Right ventricle myocardium inferior (tissue), 1 donor: ENCODE measurements at places on chromosomes 12 and 14.

DNA sequence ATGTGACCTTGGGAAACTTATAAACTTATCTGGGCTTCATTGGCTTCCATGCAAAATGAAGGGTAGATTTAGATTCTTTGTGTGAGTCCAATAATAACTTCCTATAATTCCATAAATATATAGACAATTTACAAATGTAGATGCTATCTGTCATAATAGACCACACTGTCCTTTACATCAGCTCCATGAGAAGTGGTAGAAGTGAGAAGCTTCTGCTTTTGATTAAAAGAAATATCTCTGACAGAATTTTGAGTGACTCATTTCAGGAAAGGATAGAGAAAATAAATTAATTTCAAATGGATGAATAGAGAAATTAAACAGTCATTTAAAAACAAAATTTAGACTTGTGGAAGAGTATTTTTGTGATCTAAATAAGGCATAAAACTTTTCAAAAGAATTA lies 329.7 kb upstream of the ATP2B1 start:
- no peak for DNase-seq

DNA sequence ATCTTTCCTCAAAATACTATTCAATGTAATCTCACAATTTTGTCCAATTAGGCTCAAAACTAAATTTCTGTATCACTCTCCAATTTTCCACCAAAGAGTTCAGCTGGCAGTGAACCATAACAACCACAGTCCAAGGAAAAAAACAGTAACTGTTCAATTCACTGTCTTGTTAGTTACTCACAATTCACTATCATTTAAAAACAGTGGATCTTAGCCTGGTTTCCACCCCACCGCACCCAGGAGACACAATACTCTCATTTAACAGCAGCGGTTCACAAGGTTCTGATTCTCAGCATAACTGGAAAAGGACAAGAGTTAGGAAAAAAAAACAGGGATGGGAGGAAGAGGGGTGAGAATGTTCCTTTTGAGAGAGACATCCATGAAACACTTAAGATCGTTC lies 40.5 kb downstream of the MED13L start:
- no peak for DNase-seq

DNA sequence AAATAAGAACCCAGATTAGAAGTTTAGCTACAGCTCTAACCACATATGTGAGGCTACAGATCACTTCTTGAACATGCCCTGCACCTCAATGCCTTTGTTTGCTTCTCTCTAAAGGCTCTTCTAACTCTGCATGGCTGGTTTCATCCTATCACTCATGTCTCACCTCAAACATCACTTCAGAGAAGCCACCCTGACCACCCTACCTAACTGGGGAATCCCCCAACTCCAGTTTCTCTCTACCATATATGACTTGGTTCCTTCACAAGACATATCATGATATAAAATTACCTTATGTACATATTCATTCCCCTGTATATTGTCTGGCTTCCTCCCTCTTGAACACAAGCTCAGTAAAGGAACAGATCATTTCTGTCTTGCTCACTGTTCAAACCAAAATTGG lies 250.2 kb upstream of the GRIP1 start:
- no peak for DNase-seq

GRCh38 chr12:125093681-125094330 lies 28.6 kb downstream of the AACS start:
- DNase-seq: no peak

DNA sequence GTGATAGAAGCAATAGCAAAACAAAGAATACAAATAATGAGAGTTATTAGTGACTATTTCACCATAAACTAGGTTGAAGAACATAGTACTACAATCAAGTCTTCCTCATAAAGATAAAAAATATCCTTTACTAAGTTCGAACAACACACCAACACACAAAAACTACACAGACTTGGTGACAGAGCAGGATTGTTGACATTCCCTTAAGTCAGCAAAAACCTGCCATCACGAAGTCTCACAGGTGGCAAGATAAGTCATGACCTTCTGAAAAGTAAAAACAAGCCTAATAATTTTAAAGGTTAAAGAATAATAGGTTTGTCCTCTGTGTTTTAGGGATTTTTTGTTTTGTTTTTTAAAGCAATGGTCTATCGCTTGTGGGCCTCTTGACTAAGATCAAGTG lies 173.0 kb downstream of the SEC23A start:
- no peak for DNase-seq
